ENCODE measurements at places on chromosomes 5 and 9. TPM values are rescaled to one million over a fixed set of nuclear protein-coding genes. Genes with fewer than 3 reads are reported as not detected.

GRCh38 chr5:135221696-135222095 is 177.3 kb downstream of the MACROH2A1 start:
- H3K4me3 ChIP-seq: no peak overlapping the region
- DNase-seq: no peak
- no peak overlapping the region for H3K27ac ChIP-seq
- H3K27me3 ChIP-seq: no peaks in the 10 kb centered on the region

GRCh38 chr5:10565785-10566542 is 2.1 kb downstream of the ANKRD33B start:
- no peak overlapping the region for H3K4me3 ChIP-seq
- DNase-seq: no peak
- no peak overlapping the region for H3K27ac ChIP-seq

GRCh38 chr9:14362175-14362574 is 48.2 kb upstream of the NFIB start:
- H3K36me3 ChIP-seq: no peaks in the 10 kb centered on the region
- no peak for DNase-seq
- no peak overlapping the region for H3K27ac ChIP-seq
- H3K4me3 ChIP-seq: no peak overlapping the region
- H3K27me3 ChIP-seq: no peaks in the 10 kb centered on the region

DNA sequence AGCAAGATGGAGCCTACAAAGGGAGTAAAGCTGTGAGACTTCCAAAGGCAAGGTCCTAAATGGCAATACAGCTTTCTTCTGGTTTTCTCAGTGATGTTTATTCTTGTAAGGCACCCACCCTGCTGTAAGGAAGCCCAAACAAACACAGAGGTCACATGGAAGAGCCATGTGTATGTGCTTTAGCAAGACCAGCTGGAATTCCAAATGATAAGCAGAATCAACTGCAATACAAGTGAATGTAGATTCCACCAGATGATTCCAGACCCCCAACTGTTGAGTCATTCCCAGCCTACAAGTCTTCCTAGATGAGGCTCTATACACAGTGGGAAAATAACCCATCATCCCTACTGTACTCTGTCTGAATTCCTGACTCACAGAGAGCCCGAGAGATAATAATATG is 122.8 kb downstream of the DEPDC1B start:
- H3K36me3 ChIP-seq: no peaks in the 10 kb centered on the region
- DNase-seq: no peak
- no peaks in the 10 kb centered on the region for H3K4me1 ChIP-seq
- H3K27ac ChIP-seq: no peak overlapping the region

DNA sequence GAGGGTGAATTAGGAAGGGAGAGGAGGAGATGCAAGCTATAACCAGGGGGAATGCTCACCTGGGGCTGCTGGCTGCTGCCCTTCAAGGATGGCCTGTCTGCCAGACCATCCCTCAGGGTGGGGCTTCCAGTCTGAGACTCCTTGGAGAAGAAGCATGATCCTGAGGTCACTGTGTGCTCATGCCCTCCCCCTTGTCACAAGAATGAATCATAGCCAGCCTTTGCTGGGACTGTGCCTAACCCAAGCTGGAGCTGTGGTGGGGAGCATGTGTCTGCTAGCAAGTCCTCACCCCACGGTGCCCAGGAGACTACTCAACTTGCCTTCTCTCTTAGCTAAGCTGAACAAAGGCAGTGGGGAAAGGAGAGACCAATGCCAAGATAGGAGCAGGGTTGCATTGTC is 463.6 kb downstream of the SPOCK1 start:
- DNase-seq: no peak
- H3K27ac ChIP-seq: no peak overlapping the region
- no peaks in the 10 kb centered on the region for H3K4me1 ChIP-seq
- H3K36me3 ChIP-seq: no peaks in the 10 kb centered on the region
- peaks cover 25% of the 10 kb centered on the region for H3K27me3 ChIP-seq

CCDC183 gene
- 2.8 TPM for total RNA-seq
